ENCODE measurements at places on chromosomes 1 and 21.

- no peak for DNase-seq
These were observed 11.4 kb upstream of the OLIG1 start for GRCh38 chr21:33058527-33058926.

- no peak for DNase-seq
These were observed 21.2 kb downstream of the PCAT6 start for GRCh38 chr1:202831906-202832305.

DNA sequence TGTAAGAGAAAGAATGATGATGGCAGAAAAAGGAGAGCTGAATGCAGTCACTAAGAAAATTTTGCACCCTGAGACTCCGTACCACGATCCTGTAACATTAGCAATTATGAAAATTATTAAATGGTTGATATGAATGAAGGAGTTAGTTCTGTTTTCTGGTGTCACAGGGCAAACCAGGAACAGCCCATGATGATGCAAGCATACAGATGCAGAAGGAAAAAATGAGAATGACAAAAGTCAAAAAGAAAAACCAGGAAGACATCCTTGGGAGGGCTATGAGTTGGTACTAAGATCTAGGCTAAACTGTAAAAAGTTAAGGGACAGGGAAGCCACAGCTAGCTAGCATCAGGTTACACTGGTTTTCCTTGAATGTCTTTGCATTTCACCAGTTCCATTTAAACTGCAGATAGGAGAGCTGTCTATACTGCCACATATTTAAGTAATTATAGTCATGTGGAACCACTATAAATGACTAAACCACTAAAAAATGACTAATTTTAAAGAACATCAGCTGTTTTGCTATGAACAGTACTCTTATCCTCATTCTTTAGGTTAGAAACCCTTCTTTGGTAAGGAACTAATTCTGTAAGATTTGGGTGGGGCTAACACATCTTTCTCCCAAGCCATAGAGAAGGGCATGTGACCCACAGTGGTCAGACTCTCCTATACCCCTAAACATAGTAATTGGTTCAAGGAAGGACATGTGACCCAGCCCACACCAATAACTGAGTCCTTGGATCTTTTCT lies 11.4 kb downstream of the DOCK7 start:
- no peak for DNase-seq

DNA sequence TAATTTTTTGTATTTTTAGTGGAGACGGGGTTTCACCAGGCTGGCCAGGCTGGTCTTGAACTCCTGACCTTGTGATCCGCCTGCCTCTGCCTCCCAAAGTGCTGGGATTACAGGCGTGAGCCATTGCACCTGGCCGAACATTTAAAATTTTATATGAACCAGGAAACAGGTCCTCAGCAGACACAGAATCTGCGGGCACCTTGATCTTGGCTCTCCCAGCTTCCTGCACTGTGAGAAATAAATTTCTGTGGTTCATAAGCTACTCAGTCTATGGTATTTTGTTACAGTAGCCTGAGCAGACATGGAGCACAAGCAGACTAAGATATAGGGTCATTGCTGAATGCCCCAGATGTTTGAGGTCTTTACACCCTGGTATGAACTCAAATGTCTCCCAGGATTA lies 23.6 kb upstream of the CTH start:
- no peak for DNase-seq

DNA sequence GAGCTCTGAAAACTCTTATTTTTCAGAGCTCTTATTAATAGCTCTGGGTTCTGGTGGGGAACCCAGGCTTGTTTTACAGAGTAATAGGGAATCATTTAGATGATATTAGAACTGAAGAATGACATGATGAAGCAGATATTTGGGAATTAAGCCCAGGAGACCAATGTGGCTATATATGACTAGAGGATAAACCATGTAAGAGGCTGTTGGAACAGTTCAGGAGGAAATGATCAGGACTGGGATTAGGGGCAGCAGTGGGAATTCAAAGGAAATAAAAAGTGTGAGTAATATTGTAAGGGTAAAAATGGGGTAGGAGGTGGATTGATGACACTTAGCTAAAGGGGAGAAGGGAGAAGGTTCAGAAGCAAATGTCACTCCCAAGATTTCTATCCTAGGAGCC lies 58.6 kb downstream of the GIPC2 start:
- no peak for DNase-seq

- DNase-seq = no peak
These were observed 34.7 kb downstream of the PRRX1 start for GRCh38 chr1:170698301-170699275.

GRCh38 chr1:235006816-235007215 lies 121.8 kb downstream of the TOMM20 start:
- no peak for DNase-seq

DNA sequence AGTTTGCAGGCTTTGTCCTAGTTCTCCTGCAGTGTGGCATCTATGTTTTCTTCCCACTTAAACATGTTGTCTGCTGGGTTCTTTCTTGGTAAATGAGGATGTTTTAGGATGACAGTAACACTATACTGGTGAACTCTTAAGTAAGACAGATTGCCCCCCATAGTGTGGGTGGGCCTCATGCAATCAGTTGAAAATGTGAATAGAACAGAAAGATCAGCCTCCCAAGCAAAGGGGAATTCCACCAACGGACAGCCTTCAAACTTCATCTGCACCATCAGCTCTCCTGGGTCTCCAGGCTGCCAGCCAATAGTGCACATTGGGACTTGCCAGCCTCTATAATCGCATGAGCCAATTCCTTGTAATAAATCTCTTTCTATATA lies 10.7 kb upstream of the TARBP1 start:
- no peak for DNase-seq

- DNase-seq = no peak
These were observed 25.5 kb downstream of the CCDC18 start for GRCh38 chr1:93205892-93206566.

All from glomerular endothelial cell (primary cell).